ENCODE measurements at places on chromosomes 6 and 20.

- DNase-seq, result peak; percentile 15
Measured at GRCh38 chr6:25874822-25875562, 949 bp upstream of the SLC17A3 start.

GRCh38 chr6:45377043-45377553 is 636 bp downstream of the SUPT3H start:
- no peak for DNase-seq

DNA sequence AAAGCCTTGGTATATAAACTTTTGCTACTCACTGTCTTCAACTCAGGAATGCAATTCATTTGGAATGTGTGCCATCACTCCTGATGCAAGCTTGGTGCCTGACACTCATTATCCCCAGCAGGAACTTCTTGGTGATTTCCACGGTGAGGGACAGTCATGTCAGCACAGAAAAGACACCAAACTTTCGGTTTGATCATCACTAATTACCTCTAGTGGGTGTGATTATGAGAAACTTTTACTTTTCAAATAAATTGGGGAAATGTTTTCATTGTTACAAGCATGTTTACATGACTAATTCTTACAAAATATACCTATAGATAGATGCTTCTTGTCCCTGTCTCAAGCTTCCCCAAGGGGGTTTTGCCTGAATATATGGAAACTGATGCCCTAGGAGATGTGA is 40.9 kb downstream of the RPP40 start:
- peak; percentile 13 for DNase-seq

DNA sequence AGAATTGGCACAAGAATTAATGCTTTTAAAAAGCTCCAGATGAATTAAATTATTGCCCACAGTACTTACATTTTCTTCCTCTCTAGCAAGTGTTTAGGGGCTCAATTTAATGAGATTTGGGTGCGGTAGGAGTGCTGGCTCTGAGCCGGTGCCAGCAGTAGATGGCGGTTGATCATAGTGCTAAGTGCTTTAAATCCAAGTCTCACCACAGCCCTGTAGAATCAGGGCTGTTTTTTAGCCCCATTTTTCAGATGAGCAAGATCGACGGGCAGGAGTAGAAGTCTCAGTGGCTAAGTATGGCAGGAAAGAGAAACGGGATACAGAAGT is 136.9 kb upstream of the SALL4 start:
- DNase-seq, result no peak

- no peak for DNase-seq
Measured at GRCh38 chr6:88813045-88813444, 150.4 kb downstream of the RNGTT start.

DNA sequence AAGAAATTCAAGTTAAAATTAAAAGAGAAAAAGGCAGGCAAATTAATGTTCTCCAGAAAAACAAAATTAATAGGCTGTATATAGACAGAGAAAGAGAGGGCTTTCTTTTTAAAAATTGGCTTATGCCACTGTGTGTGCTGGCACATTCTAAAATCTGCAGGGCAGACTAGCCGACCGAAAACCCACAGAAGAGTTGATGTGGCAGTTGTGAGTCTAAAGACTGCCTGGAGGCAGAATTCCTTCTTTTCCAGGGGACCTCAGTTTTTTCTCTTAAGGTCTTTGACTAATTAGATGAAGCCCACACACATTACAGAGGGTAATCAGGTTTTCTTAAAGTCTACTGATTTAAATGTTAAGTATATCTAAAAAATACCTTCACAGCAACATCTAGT is 85.7 kb downstream of the GJA1 start:
- no peak for DNase-seq

GRCh38 chr6:80550748-80551147 is 444.3 kb downstream of the BCKDHB start:
- DNase-seq, result no peak

DNA sequence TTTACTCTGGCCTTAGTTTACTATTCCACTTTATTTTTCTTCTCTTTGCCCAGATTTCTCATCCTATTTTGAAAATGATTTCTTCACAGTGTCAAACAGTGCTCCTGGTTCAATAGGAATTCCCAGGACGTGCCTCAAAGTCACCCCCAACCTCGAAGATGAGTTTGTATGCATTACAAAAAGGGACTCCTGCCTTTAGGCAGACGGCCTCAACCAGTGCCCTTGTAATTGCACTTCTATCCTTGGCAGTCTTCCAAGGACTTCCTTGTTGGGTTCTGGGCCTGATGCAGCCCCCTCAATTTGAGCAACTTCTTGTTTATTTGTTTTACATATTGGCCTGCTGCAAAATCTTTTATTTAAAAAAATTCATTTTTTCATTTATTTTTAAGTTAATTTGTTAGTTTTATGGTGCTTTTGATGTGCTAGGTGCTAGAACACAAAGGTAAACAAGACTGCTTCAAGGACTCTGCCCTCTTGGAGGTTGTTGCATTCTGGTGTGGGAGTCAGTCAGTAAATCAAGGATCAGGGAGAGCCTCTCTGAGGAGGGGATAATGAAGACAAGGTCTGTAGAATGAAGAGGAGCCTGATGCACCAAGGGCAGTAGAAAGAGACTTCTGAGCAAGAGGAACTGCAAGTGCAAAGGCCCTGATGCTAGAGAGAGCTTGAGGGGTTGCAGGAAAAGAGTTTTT is 181.5 kb upstream of the LAMP5 start:
- DNase-seq, result no peak

GRCh38 chr20:38665094-38665493 is 59.2 kb upstream of the SLC32A1 start:
- DNase-seq, result no peak

GRCh38 chr6:102549221-102549874 is 1155.8 kb downstream of the GRIK2 start:
- DNase-seq, result no peak

DNA sequence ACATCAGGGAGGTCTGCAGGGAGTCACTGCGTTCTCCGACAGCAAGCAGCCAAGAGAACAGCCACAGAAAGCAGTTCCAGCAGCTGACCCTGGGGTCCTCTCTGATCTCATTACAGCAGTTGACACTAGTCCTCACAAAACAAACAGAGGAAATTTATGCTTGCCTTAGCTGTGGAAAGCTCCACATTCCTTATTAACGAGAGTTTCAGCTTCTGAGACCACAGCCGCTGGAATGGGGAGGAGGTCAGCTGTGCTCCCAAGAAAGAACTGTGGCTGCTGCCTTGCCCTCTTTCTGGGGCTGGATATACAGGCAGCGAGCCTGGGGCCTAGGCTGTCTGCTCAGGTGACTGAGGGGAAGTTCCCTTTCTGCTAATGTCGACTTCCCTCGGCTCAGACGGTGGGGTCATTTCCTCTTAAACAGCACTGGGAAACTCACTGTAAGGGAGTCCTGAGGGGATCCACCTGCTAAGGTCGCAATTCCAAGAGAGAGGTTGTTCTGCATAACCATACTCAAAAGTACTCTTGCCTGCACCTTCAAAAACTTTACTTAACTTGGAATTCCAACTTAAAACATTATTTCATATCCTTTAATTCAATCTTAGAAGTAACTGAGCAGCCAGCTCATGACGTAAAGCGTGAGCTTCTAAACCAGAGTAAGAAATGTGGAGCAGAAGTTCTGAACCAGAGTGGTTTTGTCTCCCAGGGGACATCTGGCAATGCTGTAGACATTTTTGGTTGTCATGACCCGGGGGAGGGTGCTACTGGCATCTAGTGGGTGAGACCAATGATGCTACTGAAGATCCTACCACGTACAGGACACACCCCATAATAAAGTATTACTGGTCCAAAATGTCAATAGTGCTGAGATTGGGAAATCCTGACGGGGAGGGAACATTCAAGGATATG is 80.3 kb downstream of the BACH2 start:
- DNase-seq, result peak; percentile 81

All from suppressor macrophage treated with lipopolysaccharide for 1 hour (primary cell).